ENCODE measurements at places on chromosomes 12 and 14.

DNA sequence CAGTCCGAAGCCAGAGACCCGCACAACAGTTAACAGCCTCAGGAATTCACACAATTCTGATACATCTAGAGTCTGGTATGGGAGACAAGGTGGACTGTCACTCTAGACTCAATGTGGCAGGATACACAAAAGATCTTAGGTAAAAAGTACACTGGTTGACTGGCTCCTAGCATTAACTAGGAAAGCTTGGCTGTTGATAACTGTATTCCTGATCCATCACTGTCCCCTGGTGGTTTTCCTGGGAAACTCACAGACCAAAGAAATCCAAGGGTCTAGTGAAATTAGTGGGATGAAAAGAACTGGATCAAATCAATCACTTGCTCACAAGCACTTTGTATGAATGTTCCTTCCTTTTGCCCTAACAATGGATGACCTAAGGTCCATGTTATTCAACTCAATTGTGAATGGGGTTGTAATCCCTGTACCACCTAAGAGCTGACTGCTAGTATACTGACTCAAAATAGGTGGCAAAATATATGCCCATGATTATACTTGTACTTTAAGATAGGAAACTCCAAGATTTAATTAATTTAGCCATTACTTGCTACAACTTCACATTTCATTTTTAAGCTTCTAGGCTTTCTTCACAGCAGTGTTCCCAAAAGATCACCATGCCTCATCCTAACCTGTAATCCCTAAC, 14.0 kb downstream of the NPC2 start:
- DNase-seq: no peak

DNA sequence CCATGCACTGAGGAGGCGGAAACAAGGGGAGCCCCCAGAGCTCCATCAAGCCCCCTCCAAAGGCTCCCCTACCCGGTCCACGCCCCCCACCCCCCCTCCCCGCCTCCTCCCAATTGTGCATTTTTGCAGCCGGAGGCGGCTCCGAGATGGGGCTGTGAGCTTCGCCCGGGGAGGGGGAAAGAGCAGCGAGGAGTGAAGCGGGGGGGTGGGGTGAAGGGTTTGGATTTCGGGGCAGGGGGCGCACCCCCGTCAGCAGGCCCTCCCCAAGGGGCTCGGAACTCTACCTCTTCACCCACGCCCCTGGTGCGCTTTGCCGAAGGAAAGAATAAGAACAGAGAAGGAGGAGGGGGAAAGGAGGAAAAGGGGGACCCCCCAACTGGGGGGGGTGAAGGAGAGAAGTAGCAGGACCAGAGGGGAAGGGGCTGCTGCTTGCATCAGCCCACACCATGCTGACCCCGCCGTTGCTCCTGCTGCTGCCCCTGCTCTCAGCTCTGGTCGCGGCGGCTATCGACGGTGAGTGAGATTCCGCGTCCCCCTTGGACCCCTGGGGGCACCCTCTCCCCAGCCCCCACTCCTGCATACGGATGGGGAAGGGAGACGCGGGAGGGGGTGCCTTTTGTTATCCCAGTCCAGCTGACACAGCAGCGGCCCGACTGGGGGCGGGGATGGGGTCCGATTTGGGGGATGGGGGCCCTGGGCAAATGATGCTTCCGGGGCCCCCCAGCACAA, 400 bp downstream of the LRP1 start:
- DNase-seq: no peak

DNA sequence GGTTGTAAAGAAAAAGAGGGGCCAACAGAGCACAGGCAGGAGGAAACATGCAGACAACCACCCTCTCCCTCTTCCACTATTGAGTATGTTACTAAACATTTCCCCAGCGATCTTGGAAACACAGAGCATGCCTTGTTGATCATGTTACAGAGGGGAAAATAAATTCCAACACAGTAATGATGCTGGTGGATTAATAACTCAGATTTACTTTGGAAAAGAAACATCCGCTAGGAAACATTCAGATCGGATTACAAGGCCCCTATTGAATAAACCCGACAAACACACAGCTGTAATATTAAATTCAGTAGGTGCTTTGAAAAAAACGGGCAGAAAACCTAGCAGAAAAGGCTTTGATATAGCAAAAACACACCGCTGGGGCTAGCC, 5.4 kb downstream of the BMP4 start:
- DNase-seq: no peak

DNA sequence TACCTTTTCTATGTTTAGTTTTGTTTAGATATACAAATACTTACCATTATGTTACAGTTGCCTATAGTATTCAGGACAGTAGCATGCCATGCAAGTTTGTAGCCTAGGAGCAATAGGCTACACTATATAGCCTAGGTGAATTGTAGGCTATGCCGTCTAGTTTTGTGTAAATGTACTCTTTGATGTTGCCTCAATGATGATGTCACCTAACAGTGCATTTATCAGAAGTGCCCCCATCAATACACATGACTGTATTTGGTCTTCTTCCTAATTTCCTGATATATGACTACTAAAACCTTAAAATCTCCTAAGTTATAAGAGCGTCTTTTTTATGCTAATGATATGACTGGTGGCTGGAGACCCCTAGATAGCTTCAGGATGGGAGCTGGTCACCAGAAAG, 394.4 kb upstream of the STXBP6 start:
- DNase-seq: no peak

DNA sequence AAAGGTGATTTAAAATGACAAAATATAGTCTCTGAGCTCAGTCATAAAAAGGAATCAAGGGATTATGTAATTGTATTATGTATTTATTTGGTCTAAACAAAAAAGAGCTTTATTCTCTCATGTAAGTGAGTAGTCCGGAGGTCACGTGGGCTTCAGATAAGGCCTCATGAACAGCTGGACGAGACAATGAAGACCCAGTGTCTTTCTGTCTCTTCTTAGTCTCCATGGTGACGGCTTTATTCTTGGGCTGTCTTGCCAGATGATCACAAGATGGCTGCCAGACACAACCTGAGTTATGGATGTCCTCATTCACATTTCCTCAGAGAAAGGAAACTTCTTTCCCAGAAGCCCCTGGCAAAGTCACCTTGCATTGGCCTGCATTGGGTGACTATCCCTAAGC, 98.6 kb downstream of the ARF6 start:
- no peak for DNase-seq

Data from activated naive CD4-positive, alpha-beta T cell treated with Interleukin-2 at 50 U/mL for 16 hours (primary cell).